ENCODE measurements at places on chromosomes 3 and 15. TPM values are rescaled to one million over a fixed set of nuclear protein-coding genes. Genes with fewer than 3 reads are reported as not detected.
A peak's percentile ranks its signal among the peaks of the same experiment; 100 is the strongest.

GRCh38 chr3:117600666-117601065 lies 891.1 kb downstream of the TUSC7 start:
- H3K36me3 ChIP-seq = no peaks in the 10 kb centered on the region
- H3K4me1 ChIP-seq = no peaks in the 10 kb centered on the region
- no peak overlapping the region for H3K4me3 ChIP-seq

The ARL14 gene
- 0.17 TPM for total RNA-seq

DNA sequence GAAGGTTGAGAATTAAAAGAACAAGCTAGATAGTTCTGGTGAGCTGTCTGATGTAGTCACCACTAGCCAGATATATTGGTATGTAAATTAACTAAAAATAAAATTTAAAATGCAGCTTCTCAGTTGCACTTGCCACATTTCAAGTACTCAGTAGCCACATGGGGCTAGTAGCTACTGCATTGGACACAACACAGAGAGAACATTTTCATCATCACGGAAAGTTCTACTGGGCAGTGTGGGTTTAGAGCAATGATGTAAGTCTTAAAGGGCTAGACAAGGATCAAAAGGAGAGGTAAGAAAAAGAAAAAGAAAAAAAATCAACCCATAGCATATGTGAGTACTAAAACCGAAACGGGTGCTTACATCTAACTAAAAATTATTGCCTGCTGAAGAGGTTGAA lies 282.4 kb upstream of the LRRFIP2 start:
- peaks cover 44% of the 10 kb centered on the region for H3K27me3 ChIP-seq
- no peak overlapping the region for H3K27ac ChIP-seq
- DNase-seq = no peak
- H3K36me3 ChIP-seq = no peaks in the 10 kb centered on the region

- no peaks in the 10 kb centered on the region for H3K27me3 ChIP-seq
- no peak for DNase-seq
- H3K36me3 ChIP-seq = no peaks in the 10 kb centered on the region
- H3K4me1 ChIP-seq = peaks cover 6% of the 10 kb centered on the region
These were observed 28.6 kb upstream of the SSR3 start for GRCh38 chr3:156583469-156583868.

DNA sequence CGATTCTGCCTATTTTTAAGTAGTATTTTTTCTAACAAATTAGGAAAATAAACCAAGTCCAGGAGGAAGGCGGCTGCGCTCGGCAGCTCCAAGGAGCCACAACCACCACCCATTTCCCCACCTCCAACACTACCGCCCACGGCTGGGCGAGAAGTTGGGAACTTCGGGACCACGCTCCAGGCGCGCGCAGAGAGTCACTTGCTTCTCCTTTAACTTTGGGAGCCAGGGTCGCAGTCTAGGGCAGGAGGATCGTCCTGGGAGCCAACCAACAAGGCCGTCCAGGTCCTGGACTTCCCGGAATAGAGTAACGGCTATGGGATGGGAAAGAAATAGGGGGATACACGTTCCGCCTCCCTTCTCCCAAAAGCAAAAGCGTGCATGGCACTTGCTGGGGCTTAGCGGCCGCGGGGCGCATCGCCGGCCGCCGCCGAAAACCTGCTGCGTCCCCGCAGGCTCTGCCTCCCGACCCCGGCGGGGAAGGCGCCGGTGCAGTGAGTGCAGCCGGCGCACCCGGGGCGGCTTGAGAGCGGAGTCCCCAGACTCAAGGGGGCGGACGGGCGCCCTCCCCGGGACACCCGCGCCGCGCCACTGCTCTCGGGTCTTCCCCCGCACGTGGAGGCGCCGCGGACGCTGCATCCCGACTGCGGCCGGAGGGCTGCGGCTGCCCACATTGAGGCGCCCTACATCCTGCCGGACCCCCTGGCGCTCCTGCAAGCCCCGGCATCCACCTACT lies 699 bp downstream of the MEGF11 start:
- H3K27me3 ChIP-seq = peaks cover 63% of the 10 kb centered on the region
- peak overlapping the region; percentile 76 for H3K4me3 ChIP-seq
- H3K27ac ChIP-seq = no peak overlapping the region
- H3K36me3 ChIP-seq = no peaks in the 10 kb centered on the region
- peak; percentile 32 for DNase-seq
- peaks cover 18% of the 10 kb centered on the region for H3K4me1 ChIP-seq

DNA sequence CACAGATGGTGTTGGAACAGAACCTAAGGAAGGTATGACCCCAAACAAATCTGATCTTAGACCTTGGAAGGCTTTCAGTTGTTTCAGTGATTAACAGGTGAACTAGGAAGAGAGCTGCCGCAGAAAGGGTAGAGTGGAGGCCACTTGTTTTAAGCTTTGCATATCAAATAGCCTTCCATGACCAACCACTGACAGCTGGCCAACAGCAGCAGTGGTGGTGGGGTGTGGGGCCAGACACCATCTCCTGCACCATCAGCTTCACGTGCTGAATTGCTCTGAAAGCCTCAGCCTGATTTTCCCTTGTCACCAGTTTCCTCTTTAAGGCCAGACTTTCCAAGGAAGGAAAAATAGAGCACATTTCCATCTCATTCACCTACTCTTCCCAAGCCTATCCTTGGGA lies 16.6 kb upstream of the OSBPL11 start:
- no peaks in the 10 kb centered on the region for H3K4me1 ChIP-seq
- no peak overlapping the region for H3K4me3 ChIP-seq
- no peak overlapping the region for H3K27ac ChIP-seq
- no peaks in the 10 kb centered on the region for H3K36me3 ChIP-seq
- peaks cover 3% of the 10 kb centered on the region for H3K27me3 ChIP-seq
- no peak for DNase-seq

DNA sequence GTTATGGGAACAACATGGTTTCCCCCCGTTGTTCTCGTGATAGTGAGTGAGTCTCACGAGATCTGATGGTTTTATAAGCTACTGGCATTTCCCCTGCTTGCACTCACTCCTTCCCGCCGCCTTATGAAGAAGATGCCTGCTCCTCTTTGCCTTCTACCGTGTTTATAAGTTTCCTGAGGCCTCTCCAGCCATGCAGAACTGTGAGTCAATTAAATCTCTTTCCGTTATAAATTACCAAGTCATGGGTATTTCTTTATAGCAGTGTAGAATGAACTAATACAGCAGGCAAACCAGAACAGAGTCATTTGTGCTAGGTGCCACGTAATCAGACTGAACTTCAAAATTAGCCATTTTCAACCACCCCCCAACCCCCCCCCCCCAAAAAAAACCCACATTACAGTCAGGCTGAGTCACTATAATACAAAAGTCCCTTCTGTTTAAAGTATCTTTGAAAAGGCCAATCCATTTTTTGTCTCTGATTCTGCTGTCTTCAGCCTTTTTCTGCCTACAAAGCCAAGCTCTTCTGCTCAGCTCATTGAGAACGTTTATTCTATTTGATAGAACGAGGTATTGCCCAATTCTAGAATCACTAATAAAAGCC lies 4.1 kb downstream of the OR4F6 start:
- no peaks in the 10 kb centered on the region for H3K36me3 ChIP-seq
- H3K27ac ChIP-seq = no peak overlapping the region
- no peak for DNase-seq
- no peaks in the 10 kb centered on the region for H3K4me1 ChIP-seq

- no peak overlapping the region for H3K4me3 ChIP-seq
- H3K4me1 ChIP-seq = peaks cover 16% of the 10 kb centered on the region
- no peaks in the 10 kb centered on the region for H3K36me3 ChIP-seq
- no peak overlapping the region for H3K27ac ChIP-seq
- peaks cover 10% of the 10 kb centered on the region for H3K27me3 ChIP-seq
These were observed 163.5 kb upstream of the EOMES start for GRCh38 chr3:27885641-27886040.

- no peak for DNase-seq
- no peak overlapping the region for H3K4me3 ChIP-seq
- H3K27me3 ChIP-seq = no peaks in the 10 kb centered on the region
- H3K27ac ChIP-seq = no peak overlapping the region
- no peaks in the 10 kb centered on the region for H3K4me1 ChIP-seq
These were observed 12.4 kb downstream of the OTOL1 start for GRCh38 chr3:161508852-161509477.

- H3K4me3 ChIP-seq = no peak overlapping the region
- H3K4me1 ChIP-seq = peaks cover 8% of the 10 kb centered on the region
- H3K36me3 ChIP-seq = peaks cover 17% of the 10 kb centered on the region
- no peaks in the 10 kb centered on the region for H3K27me3 ChIP-seq
- no peak overlapping the region for H3K27ac ChIP-seq
These were observed 346.1 kb downstream of the CHST2 start for GRCh38 chr3:143465666-143466065.

The EPHB1 gene
- total RNA-seq = 3.8 TPM

- no peaks in the 10 kb centered on the region for H3K4me1 ChIP-seq
- H3K27ac ChIP-seq = no peak overlapping the region
- no peak overlapping the region for H3K4me3 ChIP-seq
- no peak for DNase-seq
- peaks cover 11% of the 10 kb centered on the region for H3K27me3 ChIP-seq
- H3K36me3 ChIP-seq = no peaks in the 10 kb centered on the region
These were observed 5.8 kb upstream of the PLD1 start for GRCh38 chr3:171815973-171816595.

DNA sequence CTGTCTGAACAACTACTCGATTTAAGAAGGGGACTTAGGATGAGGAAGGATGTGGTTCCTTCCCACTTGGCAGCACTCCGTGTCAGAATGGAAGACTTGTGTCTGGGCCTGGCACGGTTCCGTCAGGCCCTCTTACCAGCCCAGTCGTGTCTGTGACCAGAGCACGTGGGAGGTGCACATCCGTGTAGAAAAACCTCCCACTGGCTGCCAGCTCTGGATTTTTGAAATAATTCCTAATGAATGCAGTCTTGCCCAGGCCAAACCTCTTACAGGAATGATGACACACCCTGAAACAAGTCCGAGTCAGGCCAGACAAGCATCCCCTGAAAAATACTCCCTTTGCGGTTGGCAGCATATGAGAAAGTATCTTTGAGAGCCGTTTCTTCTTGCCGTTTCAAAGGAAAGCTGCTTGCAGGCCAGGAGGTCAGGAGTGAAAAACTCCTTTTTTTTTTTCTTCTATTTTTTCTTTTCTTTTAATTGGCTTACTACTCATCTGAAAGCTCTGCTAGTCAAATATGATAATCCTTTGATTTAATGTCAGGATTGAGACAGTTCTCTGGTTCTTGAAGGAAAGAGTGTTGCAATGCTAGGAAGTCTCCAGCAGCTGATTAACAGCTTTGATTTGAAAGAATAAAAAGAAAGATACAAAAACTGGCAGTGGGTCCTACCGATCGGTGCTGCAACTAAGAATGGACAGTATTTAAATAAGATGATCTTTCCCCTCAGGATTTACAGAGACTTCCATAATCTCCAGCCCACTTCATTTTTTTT lies 19.8 kb downstream of the IL1RAP start:
- no peak overlapping the region for H3K27ac ChIP-seq
- H3K4me3 ChIP-seq = no peak overlapping the region
- H3K4me1 ChIP-seq = no peaks in the 10 kb centered on the region
- DNase-seq = no peak
- H3K36me3 ChIP-seq = peaks cover 4% of the 10 kb centered on the region
- no peaks in the 10 kb centered on the region for H3K27me3 ChIP-seq
